Inflammatory macrophage (primary cell): ENCODE measurements at places on chromosomes 2 and 18.

DNA sequence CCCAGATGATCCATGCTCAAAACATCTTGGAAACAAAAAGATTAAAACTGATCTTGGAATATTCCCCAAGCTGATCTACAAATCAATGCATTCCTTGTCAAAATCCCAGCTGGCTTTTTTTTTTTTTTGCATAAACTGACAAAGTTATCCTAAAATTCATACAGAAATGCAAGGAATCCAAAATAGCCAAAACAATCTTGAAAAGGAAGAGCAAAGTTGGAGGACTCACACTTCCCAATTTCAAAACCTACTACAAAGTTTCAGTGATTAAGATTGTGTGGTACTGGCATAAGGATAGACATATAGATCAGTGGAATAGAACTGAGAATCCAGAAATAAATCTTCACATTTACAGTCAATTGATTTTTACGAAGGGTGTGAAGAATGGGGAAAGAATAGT is 306.8 kb upstream of the MGAT5 start:
- DNase-seq, result no peak

GRCh38 chr18:48663931-48664847 is 125.4 kb downstream of the CTIF start:
- DNase-seq, result peak; percentile 50

GRCh38 chr2:38301340-38301968 is 75.6 kb downstream of the ATL2 start:
- DNase-seq, result no peak

- DNase-seq, result no peak
These were observed 225.7 kb downstream of the ACKR3 start for GRCh38 chr2:236795169-236795860.

- DNase-seq, result no peak
These were observed 841.6 kb upstream of the SLC39A10 start for GRCh38 chr2:194815475-194815874.

GRCh38 chr2:77398970-77399600 is 123.1 kb downstream of the LRRTM4 start:
- no peak for DNase-seq

DNA sequence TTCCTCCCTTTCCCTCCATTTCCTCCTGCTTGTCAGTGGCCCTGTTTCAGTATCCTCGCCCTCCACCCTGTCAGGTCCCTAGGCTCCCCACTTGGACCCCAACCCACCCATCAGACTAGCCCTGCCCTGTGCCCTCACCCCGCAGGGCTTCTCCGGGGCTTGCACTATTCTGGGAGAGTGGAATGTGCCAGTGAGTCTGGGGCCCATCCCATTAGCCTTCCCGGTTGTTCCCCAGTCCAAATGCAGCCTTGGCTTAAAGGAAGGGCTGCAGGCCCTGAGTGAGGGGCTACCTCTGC is 45.5 kb downstream of the MYO7B start:
- DNase-seq, result no peak

- no peak for DNase-seq
These were observed 95.8 kb upstream of the GPC1 start for GRCh38 chr2:240339411-240340360.

GRCh38 chr2:127162261-127163089 is 55.5 kb upstream of the BIN1 start:
- DNase-seq, result no peak

GRCh38 chr2:46462936-46463335 is 16.4 kb upstream of the TMEM247 start:
- no peak for DNase-seq

DNA sequence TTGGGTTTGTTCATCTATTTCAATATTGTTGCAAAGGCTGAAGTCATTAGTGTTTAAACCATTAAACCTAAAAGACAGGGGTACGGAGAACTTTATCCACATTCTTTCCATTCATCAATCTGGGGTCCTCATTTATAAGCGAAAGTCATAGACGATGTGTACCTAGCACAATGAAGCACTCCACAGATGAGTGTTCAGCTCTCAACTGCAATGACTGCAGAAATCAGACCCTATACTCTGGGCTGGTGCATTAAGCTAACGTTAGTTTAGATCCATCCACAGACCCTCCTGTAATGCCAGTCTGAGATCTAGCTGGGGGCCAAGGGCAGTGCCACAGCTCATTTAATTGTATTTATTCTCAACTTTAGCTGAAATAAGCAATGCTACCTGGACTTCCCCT is 155.2 kb downstream of the AFF3 start:
- no peak for DNase-seq

DNA sequence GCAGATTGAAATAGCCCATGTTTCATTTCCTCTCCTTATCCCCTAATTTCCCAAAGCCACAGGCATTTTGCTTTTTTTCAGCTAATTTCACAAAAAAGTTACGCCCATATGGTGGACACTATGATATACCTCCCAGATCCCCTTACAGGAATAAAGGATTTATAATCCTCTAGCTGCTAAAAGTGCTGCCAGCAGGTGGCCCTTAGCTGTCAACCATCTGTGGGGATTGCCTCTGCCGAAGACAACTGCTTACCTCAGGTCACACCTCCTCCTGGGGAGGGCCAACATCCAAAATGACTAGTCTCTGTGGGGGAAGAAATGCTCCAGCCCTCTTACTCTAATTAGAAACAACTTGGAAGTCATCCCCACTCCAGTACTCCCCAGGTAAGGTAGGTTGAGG is 61.0 kb upstream of the EPB41L3 start:
- no peak for DNase-seq

- no peak for DNase-seq
These were observed 678 bp upstream of the OTX1 start for GRCh38 chr2:63049970-63050333.

DNA sequence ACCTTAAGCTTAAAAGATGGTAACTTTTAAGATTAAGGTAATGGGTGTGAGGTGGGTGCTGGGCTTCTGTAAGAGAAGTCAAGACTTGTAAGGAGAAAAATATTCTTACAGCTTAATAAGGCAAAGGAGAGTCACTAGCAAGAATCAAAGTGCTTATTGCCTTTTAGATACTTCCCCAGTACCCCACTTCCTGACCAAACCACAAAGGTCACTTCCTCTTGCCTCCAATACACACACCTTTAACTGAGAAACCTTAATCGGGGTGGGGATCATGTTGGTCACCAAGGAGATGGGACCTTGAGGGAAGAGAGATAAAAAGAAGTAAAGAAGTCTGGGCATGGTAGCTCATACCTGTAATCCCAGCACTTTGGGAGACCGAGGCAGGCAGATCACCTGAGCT is 10.6 kb upstream of the ATG16L1 start:
- no peak for DNase-seq

DNA sequence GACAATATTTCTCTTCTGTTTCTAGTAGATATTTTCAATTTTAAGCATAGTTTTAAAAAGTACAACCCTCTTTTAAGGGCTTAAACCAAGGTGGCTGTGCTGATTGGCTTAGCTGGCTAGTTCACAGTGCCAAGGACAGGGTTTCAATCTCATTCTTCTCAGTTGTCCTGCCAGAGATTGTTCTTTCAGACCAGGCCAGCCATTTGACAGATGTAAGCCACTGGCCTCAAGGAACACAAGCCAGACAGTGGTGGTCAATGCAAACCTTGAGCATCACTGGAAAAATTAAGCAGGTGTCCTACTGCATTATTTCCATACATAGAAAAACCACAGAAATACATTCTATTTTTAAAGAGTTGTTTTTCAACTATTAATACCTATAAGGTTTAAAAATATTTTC is 5.9 kb downstream of the RNF103 start:
- no peak for DNase-seq

GRCh38 chr18:33282142-33282541 is 158.4 kb downstream of the CCDC178 start:
- DNase-seq, result no peak

DNA sequence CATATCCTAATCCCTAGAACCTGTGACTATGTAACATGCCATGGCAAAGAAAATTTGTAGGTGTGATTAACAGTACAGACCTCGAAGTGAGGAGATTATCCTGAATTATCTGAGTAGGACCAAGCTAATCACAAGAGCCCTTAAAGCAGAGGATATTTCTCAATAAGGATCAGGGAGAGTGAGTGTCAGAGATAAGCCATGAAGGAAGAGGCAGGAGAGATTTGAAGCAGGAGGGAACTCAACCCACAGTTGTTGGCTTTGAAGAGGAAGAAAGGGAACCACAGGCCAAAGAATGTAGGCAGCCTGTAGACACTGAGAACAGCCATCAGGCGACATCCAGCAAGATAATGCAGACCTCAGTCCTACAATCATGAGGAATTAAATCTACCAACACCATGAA is 229.3 kb downstream of the NBAS start:
- DNase-seq, result no peak

DNA sequence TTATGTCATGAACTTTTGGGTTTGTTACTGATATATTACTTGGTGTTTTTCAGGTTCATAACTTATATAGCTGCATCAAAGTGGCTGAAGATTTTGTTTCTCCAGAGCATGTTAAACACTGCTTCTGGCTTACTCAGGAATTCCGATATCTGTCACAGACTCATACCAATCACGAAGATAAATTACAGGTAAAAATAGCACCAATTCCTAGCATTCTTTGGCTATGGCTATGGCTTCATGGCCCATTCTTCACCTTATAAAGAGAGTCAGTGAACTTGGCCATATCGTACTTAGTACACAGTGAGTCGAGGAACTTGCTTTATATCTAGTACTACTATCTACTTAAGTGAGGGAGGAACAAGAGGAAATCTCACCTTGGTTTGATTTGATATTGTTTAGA is 49.9 kb downstream of the KDM3A start:
- DNase-seq, result no peak
